ENCODE measurements at places on chromosomes 3 and 15. TPM values are rescaled to one million over a fixed set of nuclear protein-coding genes. Genes with fewer than 3 reads are reported as not detected.

- no peak for DNase-seq
These were observed 109.0 kb downstream of the ADAMTS9 start for GRCh38 chr3:64578797-64579196.

GRCh38 chr3:124963755-124964154 is 29.2 kb upstream of the MUC13 start:
- DNase-seq, result no peak

DNA sequence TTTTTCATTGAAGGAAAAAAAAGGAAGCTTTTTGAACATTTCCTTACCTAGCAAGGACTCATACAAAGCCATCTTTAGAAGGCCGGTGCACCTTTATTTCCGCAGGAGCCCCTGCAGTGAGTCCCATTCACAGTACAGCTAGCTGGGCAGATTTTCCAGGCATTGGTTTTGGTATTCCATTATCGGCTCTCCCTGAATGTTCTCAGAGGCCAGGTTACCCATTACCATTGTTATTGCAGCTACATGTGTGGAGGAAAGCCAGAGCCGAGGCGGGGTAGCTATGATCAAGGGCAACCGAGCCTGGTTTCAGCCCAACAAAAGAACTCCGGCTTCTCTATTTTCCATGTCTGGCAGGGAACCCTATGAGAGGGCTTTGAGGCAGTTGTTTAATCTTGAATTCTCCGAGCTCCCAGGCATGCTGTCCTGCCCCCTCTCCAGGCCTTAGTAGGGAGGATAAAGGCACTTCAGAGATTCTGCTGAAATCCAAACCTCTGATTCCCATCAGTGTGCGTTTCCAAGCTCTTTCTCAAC is 100.3 kb downstream of the LRRK1 start:
- peak; percentile 32 for DNase-seq

- peak; percentile 99 for DNase-seq
These were observed at the start of gene HDDC3 for GRCh38 chr15:90931828-90932659. Gene HDDC3 (minus strand): TSS chr15:90932549. CDS start chr15:90932540, 9 bp downstream.

- no peak for DNase-seq
These were observed 47.6 kb downstream of the IDH2 start for GRCh38 chr15:90054618-90055097.

DNA sequence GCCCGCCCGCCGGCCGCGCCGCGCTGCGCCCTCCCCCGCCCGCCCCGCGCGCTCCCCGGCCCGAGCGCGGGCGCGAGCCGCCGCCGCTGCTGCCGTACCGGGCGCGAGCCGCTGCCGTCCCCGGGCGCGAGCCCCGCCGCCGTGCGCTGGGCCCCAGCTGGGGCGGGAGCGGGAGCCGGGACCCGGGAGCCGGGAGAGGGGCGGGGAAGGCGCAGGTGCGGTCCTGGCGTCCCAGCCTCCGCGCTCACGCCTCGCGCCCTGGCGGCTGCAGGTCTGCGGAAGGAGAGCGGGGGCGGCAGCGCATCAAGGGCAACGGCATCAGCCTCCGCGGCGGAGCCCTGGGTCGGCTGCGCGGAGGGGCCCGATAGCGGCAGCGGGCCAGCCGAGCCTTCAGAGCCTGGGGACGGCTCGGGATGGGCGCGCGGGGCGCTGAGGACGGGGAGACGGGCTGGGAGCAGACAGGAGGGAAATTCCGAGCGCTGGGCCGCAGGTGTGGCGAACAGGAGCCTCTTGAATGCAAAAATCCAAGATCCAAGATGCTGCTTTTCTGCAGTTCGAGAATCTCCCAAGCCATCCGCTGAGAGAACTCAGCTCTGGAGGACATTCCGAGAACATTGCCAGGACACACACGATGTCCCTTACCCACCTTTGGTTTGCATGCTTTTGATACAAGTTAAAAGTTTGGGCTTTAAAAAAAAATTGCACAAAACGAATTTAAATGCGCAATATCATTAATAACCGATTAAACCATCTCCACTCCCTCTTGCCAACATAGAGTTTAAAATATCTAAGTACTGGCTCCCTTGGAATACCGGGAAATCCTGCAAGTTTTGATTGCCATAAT is 251.1 kb downstream of the TJP1 start:
- DNase-seq, result no peak

DNA sequence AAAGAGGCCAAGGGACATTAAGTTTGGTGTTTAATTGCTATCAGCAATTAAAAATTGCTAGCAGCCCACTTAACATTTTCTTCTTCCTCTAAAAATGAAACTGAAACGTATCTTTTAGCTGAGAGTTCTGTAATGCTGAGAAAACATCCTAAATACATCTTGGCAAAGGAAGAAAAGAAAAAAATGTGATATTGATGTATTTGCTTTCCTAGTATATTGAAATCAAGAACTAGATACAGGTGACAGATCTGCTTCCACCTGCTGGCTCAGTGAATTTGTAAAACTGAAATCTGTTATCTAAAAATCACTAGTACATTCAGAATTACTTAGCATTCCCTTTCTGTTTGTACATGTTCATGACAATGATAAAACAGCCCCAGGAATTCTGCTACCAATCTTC is 283.2 kb downstream of the ZBTB20 start:
- no peak for DNase-seq

GRCh38 chr3:27633224-27633545 is 88.9 kb downstream of the EOMES start:
- DNase-seq, result no peak

- DNase-seq, result no peak
These were observed 309.3 kb upstream of the UBE2E2 start for GRCh38 chr3:22893644-22894325.

Gene IMPG2
- 0.08 TPM for total RNA-seq

Gene HYAL1
- 1.7 TPM for total RNA-seq

Gene OR5K2
- total RNA-seq, result not detected

Gene CLRN1
- total RNA-seq, result 0.35 TPM

Gene SHC4
- 0.30 TPM for total RNA-seq

Gene CMTM8
- total RNA-seq, result 10.5 TPM

Gene ARGFX
- not detected for total RNA-seq

Gene TGFBR2
- total RNA-seq, result 7.4 TPM

Gene PLIN1
- total RNA-seq, result 0.11 TPM

Data from H1 (cell line).